ENCODE measurements at places on chromosomes 3 and 15.

- DNase-seq, result no peak
These were observed 34.9 kb upstream of the POLR2M start for GRCh38 chr15:57671636-57672035.

GRCh38 chr15:33098094-33099058 lies 96.1 kb downstream of the FMN1 start:
- no peak for DNase-seq

GRCh38 chr15:98080791-98081190 lies 120.3 kb downstream of the ARRDC4 start:
- no peak for DNase-seq

- DNase-seq, result no peak
These were observed 39.2 kb downstream of the STAG1 start for GRCh38 chr3:136712941-136713340.

DNA sequence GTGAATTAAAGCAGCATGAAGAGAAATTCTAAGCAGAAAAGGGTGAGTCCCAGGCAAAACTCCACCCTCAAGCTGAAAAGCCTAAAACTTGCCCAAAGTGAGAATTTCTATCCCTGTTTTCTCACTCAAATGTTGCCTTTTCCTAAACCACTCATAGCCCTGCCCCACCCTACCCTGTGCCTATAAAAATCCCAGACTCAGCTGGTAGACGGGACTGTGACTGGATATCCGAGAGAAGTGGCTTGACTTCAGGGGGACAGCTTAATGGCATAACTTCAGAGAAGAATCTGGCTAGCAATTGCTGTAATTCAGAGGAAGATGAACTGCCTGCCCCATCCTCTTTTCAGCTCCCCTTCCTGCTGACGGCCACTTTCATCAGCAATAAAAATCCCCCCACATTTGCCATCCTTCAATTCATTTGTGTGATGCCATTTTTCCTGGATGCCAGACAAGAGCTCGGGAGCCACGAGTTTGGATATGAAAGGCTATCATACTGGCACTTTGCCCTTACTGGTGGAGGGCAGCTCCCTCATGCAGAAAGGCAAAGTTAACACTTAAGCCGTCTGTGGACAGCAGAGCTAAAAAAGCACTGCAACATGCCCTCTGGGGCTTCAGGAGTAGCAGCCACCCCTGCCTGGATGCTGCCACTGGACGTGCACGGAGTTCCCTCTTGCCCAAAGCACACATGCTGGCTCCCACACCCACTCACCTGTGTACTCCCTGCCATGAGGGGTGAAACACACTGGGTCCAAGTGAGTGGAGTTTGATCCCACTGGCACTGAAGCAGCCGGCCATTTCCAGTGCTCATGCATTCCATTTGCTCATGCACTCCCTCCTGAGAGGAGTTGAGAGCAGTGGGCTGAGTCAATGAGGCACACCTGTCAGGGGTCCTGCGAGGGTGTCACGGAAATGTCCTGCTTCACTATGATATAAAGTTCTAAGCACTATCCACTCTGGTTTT lies 670.6 kb downstream of the PLOD2 start:
- DNase-seq, result no peak

Data from stimulated activated CD4-positive, alpha-beta T cell treated with anti-CD3 and anti-CD28 coated beads, Interleukin-1b, Interleukin-23, amount 100 ng/mL, for 1 hour (primary cell).